ENCODE measurements at places on chromosomes 12 and 14. TPM values are rescaled to one million over a fixed set of nuclear protein-coding genes. Genes with fewer than 3 reads are reported as not detected.

DNA sequence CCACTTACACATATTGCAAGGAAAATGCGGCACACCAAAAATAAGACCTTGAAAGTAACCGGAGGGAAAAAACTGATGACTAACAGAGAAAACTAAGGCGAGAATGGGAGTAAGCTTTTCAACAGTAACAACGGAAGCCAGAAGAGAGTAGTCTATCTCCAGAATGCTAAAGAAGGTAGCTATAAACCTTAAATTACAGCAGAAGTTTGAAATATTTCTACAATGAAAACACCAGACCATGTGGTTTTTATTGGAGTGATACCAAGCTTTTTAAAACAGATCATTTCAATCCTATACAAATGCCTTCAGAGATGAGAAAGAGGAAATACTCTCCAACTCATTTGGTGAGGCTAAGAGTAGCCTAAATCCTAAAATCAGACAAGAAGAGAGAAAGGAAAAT, 209.5 kb downstream of the ANO6 start:
- DNase-seq = no peak

DNA sequence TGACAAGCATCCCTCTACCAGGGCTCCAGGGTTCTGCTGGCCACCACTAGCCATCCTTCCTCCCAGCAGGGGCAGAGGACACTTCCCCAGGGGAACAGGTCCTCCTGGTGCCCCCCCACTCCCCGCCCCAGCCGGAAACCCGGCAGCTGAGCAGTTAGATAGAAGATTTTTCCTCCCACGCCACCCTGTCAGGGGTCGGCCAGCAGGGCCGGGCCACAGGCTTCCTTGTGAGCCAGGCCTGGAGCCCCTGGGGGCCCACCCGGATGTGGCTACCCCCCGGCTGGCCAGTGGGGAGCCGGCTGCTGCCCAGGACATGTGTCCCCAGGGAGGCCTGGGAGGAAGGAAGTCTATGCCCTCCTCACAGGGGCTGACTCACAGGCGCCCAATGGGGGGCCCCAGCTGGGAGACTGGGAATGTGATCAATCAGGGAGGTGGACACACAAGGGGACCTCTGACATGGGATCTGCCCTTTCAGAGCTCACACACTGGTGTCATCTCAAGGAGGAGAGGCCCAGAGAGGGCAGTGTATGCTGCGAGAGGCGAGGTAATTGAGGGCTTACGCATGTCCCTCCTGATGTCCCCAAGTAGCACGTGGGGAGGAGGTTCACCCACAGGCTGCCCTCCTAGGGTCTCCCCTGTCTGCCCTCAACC, 4.2 kb downstream of the SH2B3 start:
- DNase-seq = no peak

GRCh38 chr14:96538990-96539317, 36.8 kb downstream of the PAPOLA start:
- no peak for DNase-seq

GRCh38 chr12:54378796-54379397, 5.6 kb downstream of the ZNF385A start:
- no peak for DNase-seq

- no peak for DNase-seq
Measured at GRCh38 chr12:108839018-108839889, 18.1 kb downstream of the SSH1 start.

- no peak for DNase-seq
Measured at GRCh38 chr12:25384038-25384892, 133.5 kb upstream of the KRAS start.

DNA sequence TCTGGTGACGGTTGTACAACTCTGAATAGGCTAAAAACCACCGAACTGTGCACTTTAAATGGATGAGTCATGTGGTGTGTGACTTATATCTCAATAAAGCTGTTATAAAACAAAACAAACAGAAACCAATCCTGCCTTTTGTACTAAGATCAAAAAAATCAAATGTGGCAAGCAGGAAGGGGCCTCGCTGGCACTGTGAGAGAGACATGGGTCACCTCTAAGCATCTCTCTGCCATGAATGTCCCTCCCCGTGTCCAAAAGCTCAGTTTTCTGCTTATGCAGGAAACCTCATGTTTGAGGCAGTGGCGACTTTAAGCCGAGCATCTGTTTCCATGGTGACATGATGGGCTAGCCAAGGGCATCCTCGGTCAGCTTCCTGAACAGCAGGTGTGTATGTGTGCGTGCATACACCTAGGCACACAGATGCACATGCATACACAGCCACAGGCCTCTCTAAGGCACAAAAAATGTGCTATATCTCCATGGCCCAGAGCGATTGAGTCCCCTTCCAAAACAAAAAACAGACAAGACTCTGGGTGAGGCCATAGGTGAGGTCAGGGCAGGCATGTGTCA, 44.4 kb downstream of the ARL6IP4 start:
- no peak for DNase-seq

The SPX gene
- total RNA-seq = 0.46 TPM

DNA sequence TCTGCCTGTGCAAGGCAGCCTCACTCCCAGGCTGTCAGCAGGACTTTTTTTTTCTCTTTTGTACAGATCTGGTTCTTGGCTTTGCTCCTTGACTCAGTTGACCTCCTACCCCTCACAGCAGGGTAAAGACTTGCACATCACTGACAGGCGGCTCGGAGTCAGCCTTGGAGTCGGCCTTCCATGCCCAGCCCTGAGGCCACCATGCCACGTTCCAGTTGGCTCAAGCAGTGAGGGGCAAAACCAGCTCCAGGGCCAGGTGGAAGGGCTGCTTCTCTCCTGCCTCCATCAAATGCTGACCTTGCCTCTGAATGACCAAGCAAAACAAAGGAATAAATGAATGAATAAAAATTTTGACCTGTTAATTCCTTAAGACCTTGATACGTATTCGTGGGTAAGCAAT, 27.6 kb downstream of the JAG2 start:
- no peak for DNase-seq

- no peak for DNase-seq
Measured at GRCh38 chr12:117034701-117035151, 64.5 kb downstream of the TESC start.

The RNF212B gene
- total RNA-seq = 1.1 TPM

Measured in T-cell (primary cell).